ENCODE measurements at places on chromosomes 7 and 10.
A peak's percentile ranks its signal among the peaks of the same experiment; 100 is the strongest.

DNA sequence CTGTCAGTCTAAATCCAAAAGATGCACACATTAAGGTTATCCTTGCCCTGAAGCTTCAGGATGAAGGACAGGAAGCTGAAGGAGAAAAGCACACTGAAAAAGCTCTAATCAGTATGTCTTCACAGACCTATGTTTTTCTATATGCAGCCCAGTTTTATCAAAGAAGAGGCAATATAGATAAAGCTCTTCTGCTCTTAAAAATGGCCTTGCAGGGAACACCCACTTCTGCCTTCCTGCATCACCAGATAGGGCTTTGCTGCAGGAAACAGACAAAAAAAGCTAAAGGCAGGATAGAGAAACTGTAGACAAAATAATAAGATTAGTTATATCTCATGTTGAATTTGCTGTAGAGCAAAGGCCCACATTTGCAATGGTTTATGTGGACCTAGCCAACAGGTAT is 14.9 kb upstream of the IFIT1B start:
- no peak for DNase-seq

GRCh38 chr7:117951691-117952280 is 78.5 kb upstream of the CTTNBP2 start:
- DNase-seq, result no peak

DNA sequence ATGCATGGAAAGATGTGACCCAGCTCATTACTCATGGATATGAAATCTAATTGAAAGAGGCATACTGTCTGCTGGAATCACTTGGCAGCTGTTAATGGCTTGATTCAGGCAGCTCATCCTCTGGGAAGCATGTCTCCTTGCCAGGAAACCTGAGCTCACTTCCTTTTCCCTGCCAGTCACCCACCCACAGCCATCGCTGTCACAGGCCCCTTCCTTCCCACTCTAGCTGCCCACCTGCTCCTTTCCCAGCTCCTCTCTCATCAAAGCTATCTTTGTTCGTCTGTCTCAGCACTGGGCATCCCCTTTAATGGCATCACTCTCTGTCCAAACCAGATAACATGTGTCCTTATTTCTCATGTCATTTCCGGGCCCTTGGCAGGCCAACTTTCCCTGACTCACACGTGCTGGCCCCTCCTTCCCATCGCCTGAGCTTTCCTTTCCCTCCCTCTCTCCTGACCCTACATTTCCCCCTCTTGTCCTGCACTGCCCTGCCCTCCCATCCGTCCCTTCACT is 721.9 kb downstream of the TNS3 start:
- peak; percentile 34 for DNase-seq

- DNase-seq, result peak; percentile 20
These were observed 386.8 kb upstream of the POT1 start for GRCh38 chr7:125316466-125316865.

DNA sequence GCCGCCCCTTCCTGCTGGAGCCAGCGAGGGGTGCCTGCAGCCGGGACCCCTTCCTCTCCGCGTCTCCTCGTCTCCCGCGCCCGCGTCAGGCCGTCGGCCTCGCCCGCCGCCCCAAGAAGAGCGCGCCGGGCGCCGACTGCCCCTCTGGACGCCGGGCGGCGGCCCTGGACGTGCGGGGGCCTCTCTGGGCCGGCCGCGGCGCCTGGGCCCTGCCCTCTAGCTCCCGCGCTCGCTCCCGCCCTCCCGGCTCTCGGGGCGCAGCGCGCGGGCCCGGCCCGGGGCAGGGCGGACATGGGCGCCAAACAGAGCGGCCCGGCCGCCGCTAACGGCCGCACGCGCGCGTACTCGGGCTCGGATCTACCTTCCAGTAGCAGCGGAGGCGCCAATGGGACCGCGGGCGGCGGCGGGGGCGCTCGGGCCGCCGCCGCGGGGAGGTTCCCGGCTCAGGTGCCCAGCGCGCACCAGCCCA is 704 bp downstream of the ZNRF2 start:
- no peak for DNase-seq

- DNase-seq, result no peak
These were observed 34.0 kb downstream of the AHCYL2 start for GRCh38 chr7:129258649-129259389.

DNA sequence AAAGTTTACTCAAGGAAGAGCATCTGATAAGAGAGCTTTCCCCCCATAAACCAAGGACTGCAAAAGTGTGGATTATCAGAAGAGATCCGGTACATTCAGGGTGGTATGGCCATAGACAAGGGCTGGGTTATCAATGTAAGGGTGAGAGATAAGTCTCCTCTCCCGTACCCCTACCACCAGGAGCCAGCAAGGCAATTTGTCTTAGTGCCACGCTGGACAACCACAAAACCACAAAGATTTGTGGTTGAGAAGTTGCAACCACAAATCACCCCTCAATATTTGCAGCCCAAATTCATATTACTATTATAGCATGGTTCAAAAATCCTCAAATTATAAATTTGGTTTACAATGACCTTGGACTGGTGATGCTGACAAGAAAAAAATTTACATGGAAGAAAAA is 2.3 kb upstream of the ZSCAN25 start:
- DNase-seq, result no peak

DNA sequence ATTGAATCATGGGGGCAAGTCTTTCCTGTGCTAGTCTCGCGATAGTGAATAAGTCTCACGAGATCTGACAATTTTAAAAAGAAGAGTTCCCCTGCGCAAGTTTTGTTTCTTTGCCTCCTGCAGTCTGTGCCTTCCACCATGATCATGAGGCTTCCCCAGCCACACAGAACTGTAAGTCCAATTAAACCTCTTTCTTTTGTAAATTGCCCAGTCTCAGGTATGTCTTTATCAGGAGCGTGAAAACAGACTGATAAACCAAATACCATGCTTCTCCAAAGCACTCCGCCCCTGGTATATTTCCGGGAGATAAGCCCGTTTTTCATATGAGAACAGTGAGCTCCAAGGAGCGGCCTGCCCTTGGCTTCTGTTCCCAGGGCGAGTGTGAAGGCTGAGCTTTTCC is 118.9 kb downstream of the EVX1 start:
- no peak for DNase-seq

All from RWPE1 (cell line).